Neural progenitor cell (in vitro differentiated cells): ENCODE measurements at places on chromosomes 16 and 17. TPM values are rescaled to one million over a fixed set of nuclear protein-coding genes. Genes with fewer than 3 reads are reported as not detected.

RGS11 gene
- 0.52 and 0.96 TPM in 2 replicates for total RNA-seq

SOX9 gene
- 10.6 and 12.7 TPM in 2 replicates for total RNA-seq

CCL1 gene
- not detected in 2 replicates for total RNA-seq

DNA sequence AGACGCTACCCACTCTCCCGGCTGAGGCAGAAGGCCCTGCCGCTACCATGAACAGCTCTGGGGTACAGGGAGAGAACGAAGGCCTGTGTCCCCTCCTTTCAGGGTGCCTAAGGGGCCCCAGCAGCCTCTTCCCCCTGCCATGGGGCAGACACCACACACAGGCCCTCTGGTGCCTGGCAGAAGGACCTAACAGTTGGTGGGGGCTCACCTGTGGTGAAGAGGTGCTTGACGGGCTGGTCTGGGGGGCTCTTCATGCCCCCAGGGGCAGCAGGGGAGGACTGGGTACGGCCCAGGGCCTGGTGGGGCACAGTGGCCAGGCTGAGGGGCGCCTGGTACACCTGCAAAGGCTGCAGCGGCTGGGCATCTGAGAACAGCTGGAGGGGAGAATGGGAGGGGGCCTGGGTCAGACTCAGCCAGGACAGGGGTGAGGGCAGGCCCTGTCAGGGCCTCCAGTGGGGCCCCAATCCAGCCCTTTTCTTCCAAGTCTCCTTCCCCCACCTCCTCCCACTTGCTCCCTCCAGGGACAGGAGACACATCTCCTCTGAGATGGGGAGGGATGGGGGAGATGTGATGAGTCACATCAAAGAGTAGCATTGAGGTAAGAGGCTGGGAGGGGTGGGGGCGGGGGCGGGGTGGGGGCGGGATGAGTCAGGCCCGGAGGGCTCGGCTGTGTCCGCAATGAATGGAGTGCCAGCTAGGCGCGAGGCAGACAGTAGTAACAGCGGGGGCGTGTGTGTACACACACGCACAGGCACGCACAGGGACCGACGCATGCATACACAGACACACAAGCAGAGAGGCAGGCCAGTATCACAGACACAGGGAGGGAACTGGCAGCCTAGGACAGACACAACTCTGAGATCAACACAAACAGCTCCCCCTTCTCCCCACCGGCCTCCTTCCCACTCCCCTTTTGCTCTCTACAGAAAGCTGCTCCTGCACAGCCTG, 16.1 kb downstream of the G6PC3 start:
- DNase-seq: peak; percentile 67

GRCh38 chr16:87592018-87592712, 10.1 kb upstream of the JPH3 start:
- no peak for DNase-seq

NPIPB4 gene
- total RNA-seq: 9.8 and 11.0 TPM in 2 replicates

DNA sequence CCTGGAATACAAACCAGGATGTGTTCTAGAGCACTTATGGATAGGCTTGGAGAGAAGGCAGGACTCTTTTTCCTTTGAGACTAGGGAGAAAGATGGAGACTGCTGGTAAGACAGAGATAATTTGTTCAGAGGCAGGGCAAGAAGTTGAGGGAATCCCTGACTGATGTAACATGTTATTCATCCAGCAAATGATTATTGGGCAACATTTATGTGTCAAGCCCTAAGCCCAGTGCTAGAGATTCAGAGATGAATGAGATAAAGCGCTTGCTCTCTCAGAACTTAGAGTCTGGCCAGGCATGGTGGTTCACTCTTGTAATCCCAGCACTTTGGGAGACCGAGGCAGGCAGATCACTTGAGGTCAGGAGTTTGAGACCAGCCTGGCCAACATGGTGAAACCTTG, 47.8 kb upstream of the NUFIP2 start:
- DNase-seq: no peak

- no peak for DNase-seq
Observed at GRCh38 chr17:40331743-40332641, 23.0 kb downstream of the RARA start.

TOX3 gene
- 44.2 and 48.1 TPM in 2 replicates for total RNA-seq

DNA sequence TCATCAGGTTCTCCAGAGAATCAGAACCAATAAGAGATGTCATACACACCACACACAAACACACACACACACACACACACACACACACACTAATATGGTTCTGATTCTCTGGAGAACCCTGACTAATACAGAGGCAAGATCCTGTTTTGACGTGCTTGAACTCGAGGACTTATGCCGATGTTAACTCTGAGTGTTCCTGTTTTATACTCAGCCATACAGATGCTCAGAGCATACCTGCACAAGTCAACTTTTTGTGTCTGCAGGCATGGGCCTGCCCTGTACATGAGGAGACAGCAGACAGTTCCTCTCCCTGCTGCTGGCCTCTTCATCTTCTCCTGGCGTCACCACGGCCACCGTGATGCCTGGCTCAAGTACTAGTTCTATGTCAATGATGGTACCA, 635.9 kb downstream of the WWOX start:
- no peak for DNase-seq

DNA sequence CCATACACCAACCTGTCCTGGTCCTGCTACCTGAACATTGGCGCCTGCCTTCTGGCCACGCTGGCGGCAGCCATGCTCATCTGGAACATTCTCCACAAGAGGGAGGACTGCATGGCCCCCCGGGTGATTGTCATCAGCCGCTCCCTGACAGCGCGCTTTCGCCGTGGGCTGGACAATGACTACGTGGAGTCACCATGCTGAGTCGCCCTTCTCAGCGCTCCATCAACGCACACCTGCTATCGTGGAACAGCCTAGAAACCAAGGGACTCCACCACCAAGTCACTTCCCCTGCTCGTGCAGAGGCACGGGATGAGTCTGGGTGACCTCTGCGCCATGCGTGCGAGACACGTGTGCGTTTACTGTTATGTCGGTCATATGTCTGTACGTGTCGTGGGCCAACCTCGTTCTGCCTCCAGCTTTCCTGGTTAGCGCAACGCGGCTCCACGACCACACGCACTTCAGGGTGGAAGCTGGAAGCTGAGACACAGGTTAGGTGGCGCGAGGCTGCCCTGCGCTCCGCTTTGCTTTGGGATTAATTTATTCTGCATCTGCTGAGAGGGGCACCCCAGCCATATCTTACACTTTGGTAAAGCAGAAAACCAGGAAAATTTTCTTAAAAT, 21.5 kb downstream of the TMEM204 start:
- no peak for DNase-seq

ITGB4 gene
- 1.1 TPM in 1 of 2 replicates, not detected in the other for total RNA-seq

HID1 gene
- 3.5 and 5.0 TPM in 2 replicates for total RNA-seq

GRCh38 chr16:29674188-29674587, 4.8 kb upstream of the QPRT start:
- no peak for DNase-seq

DNA sequence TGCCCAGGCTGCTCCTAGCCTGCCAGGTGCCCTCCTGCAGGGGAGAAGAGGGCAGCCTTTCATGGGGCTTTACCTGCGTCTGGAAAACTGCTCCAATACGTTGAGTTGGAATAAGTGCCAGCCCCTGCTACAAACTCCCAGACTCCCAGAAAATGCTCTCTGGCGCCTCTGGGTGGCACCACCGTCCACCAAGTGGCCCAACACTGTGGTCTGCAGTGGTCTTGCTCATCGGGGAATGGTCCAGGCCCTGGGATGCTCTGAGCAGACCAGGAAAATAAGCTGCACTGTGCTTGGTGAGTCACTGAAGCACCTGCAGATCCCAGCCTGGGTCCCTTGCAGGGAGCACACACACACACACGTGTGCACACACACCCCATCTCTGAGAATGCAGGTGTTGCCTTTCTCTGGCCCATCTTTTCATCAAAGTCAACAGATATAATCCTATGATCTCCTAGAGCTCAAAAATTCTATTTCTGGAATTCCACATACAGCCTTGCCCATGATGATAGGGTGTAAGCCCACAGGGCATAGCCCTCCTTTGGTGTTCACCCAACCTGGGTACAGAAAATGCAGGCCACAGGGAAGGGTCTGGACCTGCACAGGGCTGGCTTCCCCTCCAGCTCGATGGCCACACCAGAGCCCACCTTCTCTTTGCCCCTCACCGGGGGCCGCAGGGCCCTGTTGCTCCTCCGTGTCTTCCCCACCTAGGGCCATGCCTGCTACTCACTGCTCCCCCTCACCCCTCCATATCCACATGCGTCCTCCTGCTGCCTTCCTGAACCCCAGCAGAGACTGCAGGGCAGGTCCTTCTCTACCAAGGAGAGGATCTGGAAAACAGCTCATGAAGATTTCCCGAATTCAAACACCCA, 20.5 kb downstream of the CDIP1 start:
- peak; percentile 82 for DNase-seq

GRCh38 chr17:74981318-74981978, 6.0 kb upstream of the CDR2L start:
- no peak for DNase-seq

DNA sequence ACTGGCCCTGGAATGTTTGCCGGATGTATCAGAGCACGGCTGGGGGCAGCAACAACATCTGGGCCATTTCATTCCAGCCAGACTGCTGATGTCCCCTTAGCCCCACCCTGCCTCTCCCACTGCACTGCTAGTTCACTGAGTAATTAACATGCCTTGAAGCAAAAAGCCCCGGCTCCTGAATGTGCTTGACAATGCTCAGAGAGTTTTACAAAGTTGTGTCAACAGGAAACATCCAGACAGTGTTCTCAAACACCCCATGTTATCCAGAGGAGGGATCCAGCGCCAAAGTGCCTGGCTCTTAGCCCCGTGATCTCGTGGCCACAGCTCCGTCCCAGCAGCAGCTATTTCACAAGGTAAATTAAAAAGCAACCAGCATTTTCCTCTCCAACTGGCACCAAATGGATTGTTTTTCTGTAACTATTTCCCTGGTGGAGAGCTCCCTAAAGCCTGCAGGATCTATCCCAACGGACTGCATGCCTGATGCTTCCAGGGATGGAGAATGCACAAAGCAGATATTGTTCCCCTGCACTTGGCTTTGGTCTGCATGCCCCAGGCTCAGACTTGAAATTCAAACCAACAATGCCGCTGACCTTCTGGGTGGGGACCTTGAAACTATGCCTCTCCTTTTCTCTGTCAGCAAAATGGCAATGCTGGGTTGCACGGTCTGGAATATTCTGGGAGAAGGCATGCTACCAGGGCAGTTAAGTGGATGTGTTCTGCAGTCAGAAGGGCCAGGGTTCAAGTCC, 115.6 kb upstream of the CDH5 start:
- no peak for DNase-seq

DNA sequence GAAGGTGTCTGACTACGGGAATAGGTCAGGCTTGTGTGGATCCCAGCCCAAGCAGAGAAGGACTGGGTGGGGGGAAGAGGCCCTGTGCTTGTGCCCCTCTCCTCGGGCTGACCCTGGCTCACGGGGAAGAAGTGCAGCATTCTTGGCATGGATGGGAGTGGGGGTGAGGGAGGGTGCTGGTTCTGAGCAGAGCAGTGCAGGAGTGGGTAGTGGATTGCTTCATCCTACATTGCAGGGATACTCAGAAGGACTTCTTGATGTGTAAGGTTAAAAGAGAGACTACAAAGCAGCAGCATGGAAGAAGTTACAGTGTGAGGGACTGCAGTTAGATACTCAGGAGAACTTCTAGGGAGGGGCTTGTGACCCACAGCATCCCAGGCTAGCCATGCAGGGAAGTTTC, 2.1 kb downstream of the ARHGAP23 start:
- DNase-seq: no peak

DNA sequence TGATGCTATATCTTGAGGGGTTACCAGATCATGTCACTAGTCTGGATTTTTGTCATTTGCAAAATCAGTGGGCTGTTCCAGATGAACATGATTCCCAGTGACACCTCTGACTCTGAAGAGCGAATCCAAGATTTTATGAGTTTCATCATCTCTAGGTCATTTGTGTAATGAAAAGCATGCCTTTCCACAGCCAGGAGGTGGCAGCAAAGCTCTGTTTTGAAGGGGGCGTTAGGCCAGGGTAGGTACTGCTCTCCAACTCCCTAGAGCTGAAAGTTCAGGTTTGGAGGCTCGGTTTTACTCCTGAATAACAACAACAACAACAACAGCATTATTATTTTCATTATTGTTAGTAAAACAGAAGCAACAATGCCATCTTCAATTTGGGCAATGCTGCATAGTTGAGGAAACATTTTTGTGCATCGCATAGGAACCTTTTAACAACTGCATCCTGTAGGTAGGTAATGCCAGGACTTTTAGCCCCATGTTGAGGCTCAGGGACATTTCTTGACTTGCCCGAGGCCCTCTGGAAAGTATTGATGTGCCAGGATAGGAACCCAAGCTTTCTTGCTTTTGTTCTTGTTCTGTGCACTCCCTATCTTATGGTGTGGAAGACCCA, 77.0 kb downstream of the MYH13 start:
- DNase-seq: peak; percentile 78

- DNase-seq: peak; percentile 52
Observed at GRCh38 chr16:28321700-28322411, 29.5 kb downstream of the SBK1 start.

GRCh38 chr16:11015076-11015475, 70.7 kb downstream of the CLEC16A start:
- no peak for DNase-seq

- DNase-seq: no peak
Observed at GRCh38 chr17:1322480-1322879, 43.0 kb downstream of the TRARG1 start.

- no peak for DNase-seq
Observed at GRCh38 chr17:30210366-30210765, 25.1 kb downstream of the SLC6A4 start.

OR1E1 gene
- total RNA-seq: not detected in 2 replicates

KRT12 gene
- total RNA-seq: not detected in 2 replicates

SULT1A3 gene
- total RNA-seq: 6.2 and 8.5 TPM in 2 replicates

DNA sequence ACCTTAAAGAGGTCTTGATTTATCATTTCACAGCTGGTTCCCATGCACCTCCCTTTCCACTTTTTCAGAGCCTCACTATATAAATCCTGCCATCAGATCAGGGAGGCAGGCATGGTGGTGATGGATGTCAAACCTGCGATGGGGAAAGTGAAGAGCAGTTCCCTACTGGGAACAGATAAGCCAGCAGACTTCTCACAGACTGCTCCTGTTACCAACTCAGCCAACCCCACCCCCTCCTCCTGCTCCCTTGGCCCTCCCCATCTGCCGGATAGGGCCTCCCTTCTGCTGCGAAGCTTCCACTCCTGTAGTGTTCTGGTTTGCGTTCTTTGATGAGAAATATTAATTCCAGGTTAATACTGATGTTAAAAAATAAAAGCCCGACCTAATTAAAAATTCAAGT, 232.1 kb downstream of the STX8 start:
- DNase-seq: peak; percentile 60
